ENCODE measurements at places on chromosomes 12 and 14. TPM values are rescaled to one million over a fixed set of nuclear protein-coding genes. Genes with fewer than 3 reads are reported as not detected.

Gene CCDC175
- not detected for total RNA-seq

Gene SUPT16H
- total RNA-seq = 37.1 TPM

Gene RCOR1
- total RNA-seq = 6.3 TPM

Gene IKBIP
- 6.2 TPM for total RNA-seq

Gene CDCA3
- total RNA-seq = 0.52 TPM

Gene CPM
- total RNA-seq = 34.6 TPM

Gene C3AR1
- total RNA-seq = 3.9 TPM

GRCh38 chr12:89319606-89320005 is 32.7 kb downstream of the DUSP6 start:
- DNase-seq = no peak

DNA sequence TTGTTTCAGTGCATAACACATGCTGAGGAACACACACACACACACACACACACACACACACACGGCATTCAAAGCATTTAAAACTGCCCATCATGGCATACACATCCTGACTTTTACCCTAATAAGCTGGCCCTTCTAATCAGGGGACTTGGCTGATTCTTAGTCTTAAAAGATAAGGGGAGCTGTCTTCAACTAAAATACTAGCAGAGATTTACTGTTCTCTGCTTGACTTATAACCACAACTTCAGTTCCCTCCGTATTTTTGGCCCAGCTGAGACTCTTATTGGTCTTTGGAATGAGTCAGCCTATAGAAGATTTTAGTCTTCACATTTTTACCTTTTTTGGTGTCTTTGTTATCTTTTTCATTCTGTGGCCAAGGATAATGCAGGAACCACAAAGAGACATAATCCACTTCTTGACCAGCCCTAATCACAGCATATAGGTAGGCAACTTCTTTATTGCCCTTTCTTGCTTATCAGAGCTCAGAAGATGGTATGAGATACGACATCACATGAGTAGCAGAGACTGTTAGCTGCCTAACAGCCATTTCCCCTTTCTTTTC is 25.1 kb upstream of the SLC8A3 start:
- DNase-seq = no peak

DNA sequence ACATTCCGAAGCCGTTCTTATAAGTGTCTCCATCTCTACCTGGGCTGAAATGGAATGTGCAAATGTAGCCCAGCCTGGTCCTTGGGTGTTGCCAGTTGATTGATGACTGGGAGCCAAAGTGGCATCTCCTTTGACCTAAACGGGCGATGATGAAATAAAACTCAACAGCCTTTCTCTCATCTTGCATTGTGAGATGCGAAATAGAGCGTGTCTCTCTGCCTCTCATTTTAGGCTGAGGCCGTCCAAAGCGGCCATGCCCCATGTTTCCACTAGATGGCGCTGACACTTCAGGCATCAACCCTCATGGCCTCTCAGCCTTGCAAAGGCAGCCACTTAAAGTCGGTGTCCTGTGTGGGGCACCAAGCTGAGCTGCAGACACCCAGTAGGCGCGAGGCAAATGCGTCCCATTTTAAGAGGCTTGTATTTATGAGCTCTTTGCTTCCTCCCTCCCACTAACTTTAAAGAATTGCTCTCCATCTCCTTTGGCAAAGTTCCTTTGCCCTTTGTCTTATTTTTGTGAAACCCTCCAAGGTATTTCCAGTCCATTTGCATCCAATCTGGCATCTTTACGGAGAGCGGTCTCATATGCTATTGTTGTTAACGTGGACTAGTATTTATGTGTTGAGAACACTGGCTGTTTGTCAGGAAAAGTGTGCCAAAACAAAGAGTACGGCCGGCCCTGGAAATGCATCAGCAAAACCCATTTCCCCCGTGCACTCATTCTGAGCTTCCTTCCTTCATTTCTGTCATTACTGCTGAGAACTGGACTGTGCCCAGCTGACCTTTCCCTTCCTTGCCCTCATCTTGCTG is 25.0 kb downstream of the GPRC5A start:
- DNase-seq = peak; percentile 83

DNA sequence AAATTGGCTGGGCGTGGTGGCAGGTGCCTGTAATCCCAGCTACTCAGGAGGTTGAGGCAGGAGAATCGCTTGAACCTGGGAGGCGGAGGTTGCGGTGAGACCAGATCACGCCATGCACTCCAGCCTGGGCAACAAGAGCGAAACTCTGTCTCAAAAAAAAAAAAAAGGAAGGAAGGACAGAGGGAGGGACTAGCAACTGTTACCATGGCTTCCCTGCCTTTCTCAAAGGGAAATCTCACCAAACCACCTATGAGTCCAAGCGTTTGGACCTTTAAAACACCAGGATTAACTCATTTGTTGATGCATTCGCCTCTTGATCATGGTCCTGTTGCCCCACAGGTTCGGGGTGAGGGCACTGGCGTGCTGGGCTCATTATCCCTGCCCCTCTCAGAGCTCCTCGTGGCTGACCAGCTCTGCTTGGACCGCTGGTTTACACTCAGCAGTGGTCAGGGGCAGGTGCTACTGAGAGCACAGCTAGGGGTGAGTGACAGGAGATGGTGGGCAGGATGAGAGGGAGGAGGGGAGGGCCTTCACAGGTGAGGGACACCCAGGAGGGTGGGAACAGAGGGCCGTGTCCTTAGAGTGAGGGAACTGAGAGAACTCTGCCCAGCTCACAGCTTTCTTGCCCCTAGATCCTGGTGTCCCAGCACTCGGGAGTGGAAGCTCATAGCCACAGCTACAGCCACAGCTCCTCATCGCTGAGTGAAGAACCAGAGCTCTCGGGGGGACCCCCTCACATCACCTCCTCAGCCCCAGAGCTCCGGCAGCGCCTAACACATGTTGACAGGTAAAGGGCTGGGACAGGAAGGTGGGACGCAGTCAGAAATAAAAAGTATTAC is 10.2 kb upstream of the MYL6B start:
- DNase-seq = no peak

DNA sequence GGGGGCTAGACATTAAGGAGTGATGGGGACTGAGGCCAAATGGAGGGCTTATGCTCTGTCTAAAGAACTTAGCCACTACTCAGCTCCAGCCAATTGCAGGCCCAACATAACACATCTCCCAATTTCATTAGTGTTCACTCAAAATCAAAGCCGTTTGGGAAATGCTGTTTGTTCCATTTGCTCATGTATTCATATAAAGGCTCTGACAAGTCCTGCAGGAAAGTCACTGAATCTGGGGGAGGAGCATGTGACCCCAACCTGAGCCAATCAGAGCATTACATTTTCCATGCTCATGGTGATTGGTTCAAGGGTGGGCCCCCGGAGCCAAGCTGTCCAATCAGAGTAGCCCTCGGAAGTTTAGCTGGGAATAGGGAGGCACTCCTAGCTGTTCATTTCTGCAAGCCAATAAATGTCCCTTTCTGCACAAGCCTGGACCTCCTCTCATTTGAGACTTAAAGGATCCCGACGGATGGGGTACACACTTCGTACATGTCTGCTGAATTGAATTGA is 20.9 kb downstream of the SDSL start:
- DNase-seq = no peak

DNA sequence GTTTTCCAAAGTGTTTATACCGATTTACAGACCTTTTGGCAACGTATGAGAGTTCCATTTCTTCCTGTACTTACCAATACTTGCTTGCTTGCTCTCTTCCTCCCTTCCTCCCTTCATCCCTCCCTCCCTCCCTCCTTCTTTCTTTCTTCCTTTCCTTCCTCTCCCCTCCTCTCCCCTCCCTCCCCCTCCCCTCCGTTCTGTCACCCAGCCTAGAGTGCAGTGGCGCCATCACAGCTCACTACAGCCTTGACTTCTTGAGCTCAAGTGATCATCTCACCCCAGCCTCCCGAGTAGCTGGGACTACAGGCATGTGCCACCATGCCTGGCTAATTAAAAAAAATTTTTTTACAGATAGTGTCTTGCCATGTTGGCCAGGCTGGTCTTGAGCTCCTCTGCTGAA is 40.4 kb downstream of the DIP2B start:
- no peak for DNase-seq

DNA sequence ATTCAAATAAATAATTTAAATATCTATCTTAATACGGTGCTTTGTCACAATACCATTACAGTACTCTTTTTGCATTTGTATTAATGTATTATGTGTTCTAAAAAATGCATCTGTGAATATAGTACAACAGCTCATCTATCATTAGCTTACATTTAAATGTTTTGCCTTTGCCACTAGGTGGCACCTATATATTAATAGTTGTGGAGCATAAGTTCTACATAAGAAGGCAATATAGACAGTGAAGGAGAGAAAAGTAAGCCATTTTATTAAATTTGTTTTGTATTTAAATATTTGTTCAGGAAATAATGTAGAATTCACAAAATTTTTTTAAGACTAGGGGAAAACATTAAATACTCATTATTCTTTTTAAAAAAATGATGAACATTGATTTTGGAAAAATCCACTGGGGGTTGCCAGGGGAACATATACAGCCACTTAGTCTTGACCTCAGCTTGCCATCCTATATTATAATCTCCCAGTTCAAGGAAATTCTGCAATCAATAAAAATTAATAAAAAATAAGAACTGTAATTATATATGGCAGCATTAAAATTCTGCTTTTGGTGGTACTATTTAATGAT is 9.8 kb downstream of the CCER1 start:
- no peak for DNase-seq

DNA sequence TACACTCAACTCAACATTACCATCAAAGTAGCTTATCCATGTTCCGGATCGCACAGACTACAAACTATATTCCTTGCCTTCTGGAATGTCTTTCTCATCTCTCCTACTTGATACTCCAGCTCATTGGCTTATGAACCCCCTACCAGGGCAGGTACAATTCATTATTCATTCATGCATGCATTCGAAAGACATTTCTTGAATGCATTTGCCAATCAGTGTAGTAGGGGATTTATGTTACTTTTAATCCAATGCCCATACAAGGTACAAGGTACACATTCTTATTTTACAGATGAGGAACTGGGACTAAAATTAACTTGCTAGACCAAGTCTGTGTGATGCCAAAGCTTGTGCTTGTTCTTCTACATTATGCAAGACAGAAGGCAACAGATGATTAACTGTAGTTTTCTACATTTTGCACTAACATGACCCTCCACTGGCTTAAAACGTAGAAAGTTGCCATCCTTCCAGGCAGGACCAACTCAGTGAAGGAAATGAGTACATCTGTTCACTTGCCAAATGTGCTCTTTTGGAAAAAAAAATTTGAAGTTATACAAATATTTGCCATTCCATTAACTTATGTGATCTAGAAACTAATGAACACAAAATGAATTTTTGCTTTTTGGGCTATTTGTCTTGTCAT is 53.8 kb upstream of the KCNJ8 start:
- peak; percentile 18 for DNase-seq

- DNase-seq = no peak
Observed at GRCh38 chr12:79688376-79689060, 2.2 kb downstream of the PAWR start.

GRCh38 chr12:76421046-76421445 is 72.8 kb upstream of the BBS10 start:
- DNase-seq = no peak

GRCh38 chr14:50023671-50024490 is 92.5 kb downstream of the VCPKMT start:
- DNase-seq = no peak

DNA sequence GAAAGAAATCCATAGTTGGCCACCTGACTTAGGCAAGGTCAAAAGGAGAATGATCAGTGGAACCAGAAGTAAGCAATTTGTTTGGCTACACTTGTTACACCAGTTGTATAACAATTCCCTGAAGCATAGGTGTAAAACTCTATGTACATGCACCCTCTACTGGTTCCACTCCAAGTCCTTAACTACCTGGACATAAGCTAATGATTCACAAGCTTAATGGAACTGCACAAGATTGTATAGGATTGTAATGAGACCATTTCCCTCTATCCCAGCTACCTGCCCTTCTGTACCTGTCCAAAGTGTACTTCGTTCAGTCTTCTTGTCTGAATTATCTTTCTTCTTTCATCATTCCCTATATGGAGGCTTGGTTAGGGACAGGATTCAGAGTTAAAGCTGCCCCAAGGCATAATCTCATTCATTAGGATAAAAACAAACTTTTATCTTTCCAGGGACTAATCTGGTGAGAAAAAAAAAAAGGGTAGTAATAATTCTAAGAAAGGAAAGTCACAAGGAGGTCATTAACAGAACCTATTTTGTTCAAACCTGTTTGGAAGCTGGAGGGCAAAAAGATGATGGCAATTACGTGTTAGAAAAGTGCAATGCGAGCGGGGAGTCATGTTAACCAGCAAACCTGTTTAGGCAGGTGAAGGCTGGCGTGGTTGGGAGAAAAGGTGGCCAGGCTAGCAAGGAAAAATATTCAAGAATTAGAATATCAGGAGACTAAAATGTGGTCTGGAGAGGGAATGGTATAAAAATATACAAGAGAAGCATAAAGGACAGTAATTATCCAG is 2.8 kb upstream of the TMEM52B start:
- DNase-seq = no peak

DNA sequence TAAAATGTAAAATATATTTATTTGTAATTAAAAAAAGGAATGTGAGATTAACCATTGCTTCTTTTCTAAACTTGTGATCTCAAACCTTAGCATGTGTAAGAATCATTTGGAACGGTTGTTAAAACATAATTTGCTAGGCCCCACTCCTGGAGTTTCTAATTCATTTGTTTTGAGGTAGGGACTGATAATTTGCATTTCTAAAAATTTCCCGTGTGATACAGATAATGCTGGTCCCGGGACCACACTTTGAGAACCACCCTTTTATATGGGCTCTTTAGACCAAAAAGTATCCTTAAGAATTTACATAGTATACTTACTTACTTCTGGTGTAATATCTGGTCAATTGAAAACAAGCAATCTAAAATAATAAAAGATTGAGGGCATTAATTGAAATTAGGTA is 10.9 kb upstream of the SYT10 start:
- no peak for DNase-seq

GRCh38 chr14:79730953-79731352 is 480.4 kb downstream of the DIO2 start:
- DNase-seq = no peak

DNA sequence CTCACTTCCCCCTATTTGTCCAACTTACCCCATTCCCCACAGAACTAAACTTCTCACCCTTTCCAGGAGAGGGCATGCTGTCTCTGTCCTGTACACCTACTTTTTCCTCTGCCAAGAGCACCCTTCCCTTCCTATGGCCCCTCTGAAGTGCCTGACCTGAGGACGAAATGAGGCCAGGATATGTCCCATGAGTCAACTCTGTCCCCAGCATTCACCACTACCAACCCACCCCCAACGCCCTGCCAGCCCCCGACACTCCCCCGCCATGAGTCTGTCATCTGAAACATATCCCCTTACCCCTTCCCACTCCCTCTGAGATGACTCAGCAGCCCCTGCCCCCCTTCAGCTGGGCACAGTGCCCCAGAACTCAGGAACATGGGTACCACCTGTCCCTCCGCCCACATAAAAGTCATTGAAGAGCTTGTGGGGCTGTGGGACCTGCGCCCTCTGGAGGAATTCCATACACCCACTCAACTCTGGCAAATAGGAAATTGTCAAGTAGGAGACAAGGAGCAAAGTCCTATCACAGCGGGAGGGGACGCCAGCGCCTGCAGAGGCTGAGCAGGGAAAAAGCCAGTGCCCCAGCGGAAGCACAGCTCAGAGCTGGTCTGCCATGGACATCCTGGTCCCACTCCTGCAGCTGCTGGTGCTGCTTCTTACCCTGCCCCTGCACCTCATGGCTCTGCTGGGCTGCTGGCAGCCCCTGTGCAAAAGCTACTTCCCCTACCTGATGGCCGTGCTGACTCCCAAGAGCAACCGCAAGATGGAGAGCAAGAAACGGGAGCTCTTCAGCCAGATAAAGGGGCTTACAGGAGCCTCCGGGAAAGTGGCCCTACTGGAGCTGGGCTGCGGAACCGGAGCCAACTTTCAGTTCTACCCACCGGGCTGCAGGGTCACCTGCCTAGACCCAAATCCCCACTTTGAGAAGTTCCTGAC is 26.3 kb downstream of the ITGA7 start:
- peak; percentile 86 for DNase-seq

- peak; percentile 38 for DNase-seq
Observed at GRCh38 chr14:77204459-77204771, 22.8 kb downstream of the TMEM63C start.

All from body of pancreas (tissue), 4 donors.